ENCODE measurements at places on chromosomes 1 and 21. TPM values are rescaled to one million over a fixed set of nuclear protein-coding genes. Genes with fewer than 3 reads are reported as not detected.

TMEM82 gene
- not detected for total RNA-seq

RPE65 gene
- not detected for total RNA-seq

EPHA2 gene
- total RNA-seq = not detected

CAPN9 gene
- not detected for total RNA-seq

CD52 gene
- total RNA-seq = 1,323 TPM

PGLYRP4 gene
- total RNA-seq = not detected

SPATA46 gene
- not detected for total RNA-seq

Measured in T-helper 1 cell treated with Interleukin-12 subunit alpha and Interleukin-12 subunit beta and Interleukin-4 antibody, amounts not matched to agents 30 ng/mL and 1 ng/mL, for 36 hours (primary cell).